ENCODE measurements at places on chromosomes 5 and 9.

- no peak for DNase-seq
These were observed 3.7 kb downstream of the CLTA start for GRCh38 chr9:36194326-36195000.

DNA sequence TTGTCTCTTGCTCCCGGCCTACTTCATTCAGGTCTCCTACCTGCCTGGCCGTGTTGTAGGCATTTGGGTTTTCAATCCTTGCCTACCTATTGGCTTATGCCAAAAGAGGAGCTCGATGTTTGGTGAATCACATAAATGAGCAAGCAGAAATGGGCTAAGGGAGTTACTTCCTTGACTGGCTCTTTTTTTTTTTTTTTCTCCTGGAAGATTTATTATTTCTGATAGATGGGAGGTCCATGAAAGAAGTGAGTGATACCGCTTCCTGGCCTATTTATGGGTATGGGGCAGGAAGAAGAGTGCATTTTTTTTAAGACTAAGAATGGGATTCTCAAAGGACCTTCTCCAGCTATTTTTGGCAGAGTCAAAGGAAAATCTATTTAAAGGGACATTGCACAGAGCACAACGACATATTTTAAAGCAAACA, 294.1 kb downstream of the ARHGAP26 start:
- no peak for DNase-seq

DNA sequence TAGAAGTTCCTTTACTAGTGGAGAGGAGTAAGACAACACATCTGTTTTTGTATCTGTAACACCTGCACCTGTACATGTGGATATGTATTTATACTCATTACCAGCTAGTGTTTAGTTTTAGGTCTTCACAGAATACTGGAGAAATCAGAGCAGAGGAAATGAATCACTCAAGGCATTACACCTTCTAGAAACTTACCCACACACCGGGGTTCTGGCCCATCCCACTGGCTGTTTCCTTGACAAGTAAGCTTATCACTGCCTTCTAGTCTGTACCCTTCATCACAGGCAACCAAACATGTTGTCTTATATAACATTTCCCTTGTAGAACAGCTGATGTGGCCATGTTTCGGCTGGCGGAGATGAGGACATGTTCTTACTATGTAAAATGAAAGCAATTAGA, 76.7 kb downstream of the SVEP1 start:
- DNase-seq: no peak

DNA sequence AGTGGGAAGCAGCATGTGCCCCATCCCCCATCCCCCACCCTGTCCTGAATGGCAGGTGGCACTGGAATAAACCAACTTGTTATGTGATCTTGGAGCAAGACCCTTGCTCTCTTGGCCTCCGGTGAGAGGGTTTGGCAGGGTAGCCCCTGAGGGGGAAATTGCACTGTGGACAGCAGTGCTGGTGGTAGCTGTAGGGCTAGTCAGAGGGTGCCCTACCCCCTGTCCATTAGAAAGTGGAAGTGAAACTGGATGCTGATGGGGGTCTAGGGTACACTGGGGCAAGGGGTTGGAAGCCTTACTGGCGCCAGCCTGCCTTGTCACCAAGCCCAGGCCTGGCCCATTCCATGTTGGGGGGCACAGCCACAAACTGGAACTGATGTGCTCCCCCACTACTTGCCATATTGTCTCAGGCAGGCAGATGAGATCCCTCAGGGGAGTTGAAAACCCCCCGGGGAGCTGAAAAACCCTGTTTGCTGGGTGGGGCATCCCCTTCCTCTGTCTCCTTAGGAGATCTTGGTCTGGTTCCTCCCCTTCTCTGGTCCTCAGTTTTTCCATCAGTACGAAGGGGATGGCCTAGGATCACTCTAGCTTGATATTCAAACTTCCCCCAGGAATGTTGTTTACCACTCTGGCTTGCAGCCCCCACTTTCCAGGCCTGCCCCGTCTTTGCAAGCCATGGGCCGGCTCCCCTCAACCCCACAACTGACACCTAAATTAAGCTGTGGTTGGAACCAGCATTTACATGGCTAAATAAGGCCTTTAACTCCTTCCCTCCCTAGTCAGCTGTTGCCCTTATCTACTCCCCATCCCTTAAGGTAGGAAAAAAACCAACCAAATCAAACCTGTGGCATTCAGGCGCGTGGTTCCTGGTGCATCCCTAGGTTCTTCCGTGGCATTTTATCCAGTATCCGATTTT, 14.4 kb upstream of the SYNPO start:
- DNase-seq: no peak

DNA sequence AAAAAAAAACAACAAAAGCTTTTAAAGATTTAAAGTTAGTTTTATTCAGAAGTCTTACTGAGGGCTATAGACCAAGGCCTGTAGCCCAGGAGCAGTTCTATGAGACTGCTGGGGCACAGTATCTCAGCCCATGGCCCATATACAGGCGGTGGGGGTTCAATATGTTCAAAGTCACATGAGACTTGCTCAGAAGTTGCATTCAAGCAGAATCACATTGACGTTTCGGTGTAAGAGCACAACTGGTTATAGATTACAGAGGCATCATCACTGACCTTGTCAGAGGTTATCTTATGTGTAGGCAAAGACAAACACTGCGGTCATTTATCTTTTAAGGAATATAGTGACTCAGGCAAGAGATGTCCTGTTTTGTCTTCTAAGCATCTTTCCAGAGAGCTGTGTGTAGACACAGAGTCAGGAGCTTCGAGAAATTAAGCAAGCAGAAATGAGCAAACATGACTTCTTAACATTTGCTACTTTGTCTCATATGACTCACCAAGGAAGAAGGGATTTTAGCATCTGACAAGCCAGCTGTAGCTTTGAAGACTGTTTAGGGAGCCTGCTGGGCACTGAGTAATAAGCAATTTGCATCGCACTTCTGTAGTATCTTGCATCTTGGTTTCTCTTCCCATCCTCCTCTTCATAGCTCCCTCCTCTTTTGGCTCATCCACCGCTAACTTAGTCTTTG, 12.9 kb upstream of the F2RL1 start:
- DNase-seq: no peak

DNA sequence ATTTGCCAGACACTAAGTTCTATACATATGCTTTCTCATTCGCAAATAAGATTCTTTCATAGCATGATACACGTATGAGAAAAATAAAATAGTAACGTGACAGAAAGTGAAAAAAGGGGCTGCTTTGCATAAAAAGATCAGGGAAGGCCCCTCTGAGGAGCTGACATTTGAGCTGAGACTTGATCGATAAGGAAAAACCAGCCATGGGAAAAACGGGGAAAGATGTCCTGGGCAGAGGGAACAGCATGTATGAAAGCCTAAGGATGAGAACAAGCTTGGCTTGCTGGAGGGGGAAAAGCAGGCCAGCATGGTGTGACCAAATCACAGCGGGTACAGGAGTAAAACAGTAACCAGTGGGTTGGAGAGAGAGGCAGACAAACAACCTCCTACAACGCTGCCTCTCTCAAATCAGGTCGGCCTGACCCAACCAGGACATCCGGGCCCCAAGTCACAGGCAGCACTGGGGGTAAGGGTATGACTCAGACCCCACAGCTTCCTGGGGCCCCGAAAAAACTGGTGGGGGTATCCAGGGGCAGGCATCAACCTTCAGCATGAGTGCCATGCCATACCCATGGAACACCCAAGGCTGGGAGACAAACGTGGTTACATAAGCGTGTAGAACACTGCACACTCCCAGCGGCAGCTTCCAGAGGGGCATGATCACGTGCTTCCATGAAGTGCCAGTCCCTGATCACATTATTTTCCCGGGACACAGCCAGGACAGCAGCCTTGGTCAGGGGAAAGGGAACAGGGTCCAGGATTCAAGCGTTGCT, 2.2 kb downstream of the TNIP1 start:
- peak; percentile 54 for DNase-seq

DNA sequence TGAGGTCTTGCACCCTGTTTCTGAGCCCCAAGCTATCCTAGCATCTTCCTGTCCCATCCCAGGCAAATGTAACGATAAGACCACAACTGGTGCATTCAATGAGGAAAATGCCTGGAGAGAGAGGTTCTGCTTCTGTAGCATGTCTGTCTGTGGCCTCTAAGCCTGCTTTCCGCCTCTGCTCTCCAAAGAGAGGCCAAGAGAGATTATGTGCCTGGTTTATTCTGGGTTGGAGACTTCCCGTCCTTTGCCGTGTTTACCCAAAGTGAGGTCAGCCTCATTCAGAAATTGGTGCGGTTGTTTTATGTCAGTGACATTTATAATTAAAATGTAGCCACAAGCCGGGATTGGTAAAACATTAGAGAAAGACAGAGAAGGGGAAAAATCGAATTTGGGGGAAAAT, 77.8 kb downstream of the FGF1 start:
- DNase-seq: no peak

DNA sequence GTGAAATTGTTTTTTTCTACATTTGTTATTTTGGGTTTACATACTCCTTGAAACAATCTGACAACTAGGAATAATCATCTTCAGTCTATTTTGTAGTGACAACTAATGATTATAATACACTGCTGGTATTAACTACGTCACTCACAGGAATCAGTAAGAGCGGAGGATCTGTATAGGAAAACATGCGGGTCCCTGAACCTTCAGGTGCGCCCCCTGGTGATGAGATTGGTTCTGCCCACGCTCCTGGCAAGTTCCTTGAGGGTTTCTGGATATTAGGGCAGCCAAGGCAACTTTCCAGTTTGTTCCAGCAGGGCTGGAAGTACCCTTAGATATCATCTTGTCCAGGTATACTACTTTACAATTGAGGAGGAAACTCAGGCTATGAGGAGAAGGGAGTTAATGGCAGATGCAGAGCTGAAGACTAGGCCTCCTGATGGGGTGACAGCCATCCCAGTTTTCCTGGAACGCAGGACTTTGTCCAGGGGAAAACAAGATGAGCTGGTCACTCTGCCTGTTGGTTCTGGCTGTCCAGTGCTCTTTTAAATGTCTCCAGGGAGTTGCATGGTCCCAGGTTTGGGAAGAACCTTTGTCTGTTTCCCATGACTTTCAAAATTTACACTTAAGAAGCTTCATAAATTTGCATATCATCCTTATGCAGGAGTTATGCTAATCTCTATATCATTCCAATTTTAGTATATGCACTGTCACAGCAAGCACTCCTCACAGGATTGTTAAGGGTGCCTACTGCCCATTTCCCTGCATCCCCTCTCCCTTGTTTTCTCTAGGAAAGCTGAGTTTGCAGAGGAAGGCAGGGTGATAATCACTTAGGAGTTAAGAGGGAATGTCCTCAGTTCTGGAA, 14.9 kb upstream of the WNT8A start:
- peak; percentile 80 for DNase-seq

- no peak for DNase-seq
These were observed 182.7 kb downstream of the TAF11L14 start for GRCh38 chr5:17816944-17817343.

GRCh38 chr9:93635186-93636107, 59.1 kb downstream of the PHF2 start:
- no peak for DNase-seq

DNA sequence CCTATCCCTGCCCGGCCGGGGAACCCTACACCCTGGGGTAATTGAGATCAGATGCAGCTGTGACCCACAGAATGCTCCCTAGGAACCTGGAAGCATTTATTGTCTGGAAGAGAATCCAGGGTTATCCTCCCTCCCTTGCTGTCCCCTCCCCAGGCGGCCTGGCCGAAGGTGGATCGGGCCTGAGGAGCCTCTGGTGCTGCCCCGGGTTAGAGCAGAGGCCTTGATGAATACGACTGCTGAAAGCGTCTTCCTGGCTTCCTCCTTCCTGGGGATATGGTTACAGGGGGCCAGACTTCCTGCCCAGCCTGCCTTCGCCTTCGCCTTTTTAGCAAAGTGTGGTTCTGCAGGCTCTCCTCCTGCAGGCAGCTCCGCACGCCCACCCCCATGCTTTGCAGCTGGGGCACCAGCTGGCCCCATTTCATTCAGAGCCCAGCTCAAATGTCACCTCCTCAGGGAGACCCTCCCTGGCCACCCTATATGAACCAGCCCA, 22.5 kb upstream of the PTGS1 start:
- DNase-seq: no peak

DNA sequence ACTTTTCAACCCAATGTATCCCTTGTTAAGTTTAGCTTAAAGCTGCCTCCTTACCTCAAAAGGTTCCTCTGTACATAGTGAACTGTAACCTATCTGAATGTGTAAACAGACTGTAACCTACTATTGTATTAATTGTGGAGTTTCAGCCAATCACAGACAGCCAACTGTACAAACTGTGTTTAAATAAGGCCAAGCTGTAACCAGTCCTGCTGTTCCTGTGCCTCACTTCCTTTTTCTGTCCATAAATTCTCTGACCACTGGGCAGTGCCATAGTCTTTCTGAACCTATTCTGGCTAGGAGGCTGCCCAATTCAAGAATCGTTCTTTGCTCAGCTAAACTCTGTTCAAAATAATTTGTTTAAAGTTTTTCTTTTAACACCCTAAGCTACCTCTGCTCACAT, 74.7 kb upstream of the DAPK1 start:
- no peak for DNase-seq

GRCh38 chr9:105881654-105882349, 187.5 kb downstream of the TMEM38B start:
- DNase-seq: peak; percentile 61

- DNase-seq: no peak
These were observed 2.3 kb downstream of the CDKN2B-AS1 start for GRCh38 chr9:21996858-21997257.

DNA sequence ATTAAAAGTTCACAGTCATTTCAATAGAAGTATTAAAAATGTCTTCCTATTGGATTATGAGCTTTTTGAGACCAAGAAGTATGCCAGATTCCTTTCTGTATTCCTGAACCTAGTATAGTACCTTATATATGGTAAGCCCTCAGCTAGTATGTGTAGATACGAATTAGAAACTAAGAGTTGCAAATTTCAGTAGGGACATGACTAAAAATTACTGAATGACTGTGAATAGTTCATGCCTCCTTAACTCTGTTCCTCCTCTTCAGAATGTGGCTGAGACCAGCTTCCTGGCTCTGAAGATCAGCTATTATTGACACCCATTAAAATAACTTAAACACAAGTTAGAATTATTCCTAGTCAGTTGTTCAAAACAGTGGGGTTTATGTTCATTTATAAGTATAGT, 19.7 kb downstream of the KDM3B start:
- no peak for DNase-seq

DNA sequence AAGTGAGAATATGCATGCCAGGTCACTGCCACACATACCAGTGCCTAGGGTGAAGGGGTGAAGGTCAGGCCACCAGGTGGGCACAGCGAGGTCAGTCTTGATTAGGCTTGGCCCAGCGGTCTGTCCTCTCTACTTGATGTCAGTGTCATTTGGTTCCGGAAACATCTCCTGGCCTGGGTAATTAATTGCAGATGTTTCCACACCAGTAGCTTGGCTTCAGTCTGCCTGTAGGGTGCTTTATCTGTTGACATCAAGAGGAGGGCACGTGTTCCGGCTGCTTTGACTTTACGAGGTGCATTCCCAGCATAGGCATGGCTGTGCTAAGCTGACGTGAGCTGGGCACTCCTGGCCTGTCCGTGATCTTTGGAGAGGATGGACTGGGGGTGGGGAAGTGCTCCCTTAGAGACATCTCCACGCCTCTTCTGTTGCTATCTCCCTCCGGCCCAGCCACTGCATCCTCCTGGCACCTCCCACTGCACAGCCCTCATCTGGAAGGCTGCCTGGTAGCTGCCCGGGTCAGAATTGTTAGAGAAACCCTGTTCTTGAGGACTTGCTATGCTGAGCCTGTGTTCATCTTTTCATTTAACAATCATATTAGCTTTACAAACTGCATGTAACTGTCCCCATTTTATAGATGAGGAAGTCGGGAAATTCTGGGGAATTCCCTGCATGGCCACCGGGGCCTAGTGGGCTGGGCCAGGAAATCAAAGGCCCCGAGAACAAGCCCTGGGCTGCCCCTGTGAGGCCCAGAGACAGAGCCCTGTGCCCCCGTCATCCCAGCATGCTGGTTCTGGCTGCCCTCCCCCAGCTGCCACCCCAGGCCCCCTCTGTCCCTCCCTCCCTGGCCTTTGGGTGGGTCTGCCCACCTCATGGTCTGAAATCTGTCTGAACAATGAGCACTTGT, 29.1 kb downstream of the JADE2 start:
- DNase-seq: peak; percentile 34

Measured in stimulated activated CD4-positive, alpha-beta T cell treated with anti-CD3 and anti-CD28 coated beads, Interleukin-12 subunit alpha, Interleukin-12 subunit beta, amount 100 ng/mL, for 24 hours (primary cell).